AG09319 (cell line): ENCODE measurements at places on chromosomes 16 and 17.
A peak's percentile ranks its signal among the peaks of the same experiment; 100 is the strongest.

DNA sequence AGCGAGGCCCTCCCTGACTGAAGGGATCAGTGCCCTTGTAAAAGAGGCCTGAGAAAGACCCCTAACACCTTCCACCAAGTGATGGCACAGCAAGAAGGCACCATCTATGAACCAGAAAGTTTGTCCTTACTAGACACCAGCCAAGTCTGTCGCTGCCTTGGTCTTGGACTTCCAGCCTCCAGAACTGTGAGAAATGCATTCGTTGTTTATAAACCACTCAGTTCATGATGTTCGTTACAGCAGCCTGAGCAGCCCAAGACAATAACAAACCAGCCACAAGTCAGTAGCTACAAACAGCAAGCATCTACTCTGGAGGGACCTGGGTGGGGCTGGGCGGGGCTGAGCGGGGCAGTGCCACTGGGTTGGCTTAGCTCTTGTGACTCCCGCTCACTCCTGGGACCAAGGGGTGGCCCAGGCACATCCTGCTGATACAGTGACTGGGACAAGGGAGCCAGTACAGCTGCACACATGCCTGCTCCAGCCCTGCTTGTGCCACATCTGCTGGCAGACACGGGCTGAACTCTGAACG is 234.9 kb downstream of the IRF8 start:
- no peak for DNase-seq

- peak; percentile 95 for DNase-seq
Observed at GRCh38 chr16:55499951-55500529, 8.8 kb upstream of the LPCAT2 start.

GRCh38 chr16:860891-861290 is 60.4 kb upstream of the GNG13 start:
- no peak for DNase-seq

DNA sequence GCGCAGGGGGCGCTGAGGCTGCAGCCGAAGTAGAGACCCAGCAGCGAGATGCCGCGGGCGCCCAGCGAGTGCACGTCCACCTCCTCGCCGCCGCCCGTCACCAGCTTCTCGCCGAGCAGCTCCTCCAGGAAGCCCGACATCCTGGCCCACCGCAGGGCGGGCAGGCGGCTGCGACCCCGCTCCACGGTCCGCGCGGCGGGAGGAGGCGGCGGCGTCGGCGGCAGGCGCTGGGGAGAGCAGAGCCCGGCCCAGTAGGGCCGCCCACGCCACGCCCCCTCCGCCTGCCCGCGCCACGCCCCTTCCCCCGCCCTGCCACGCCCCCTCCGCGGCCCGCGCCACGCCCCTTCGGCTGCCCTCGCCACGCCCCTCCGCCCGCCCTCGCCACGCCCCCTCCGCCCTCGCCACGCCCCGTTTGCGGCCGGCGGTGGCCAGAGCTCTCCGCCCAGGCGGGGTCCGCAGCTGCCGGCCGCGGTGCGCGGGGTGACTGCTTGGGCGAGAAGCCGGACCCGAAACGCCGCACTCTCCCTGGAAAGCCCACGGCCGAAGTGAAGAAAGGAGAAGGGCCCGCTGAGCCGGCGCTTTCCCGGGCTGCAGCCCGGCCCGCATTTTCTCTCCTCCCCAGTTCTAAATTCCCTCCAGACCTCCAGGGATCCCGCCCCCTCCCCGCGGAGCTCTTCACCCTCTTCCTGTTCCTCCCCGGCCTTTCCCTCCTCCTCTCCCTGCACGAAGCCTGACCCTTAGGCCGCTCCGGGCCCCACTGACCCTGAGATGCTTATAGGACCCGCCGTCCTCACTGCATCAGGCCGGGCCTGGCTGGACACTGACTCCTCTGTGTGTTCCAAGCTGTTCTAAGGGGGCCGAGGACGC is at the start of gene NXN:
NXN (minus strand) TSS at position 238 of the 867 bp plus-strand sequence.
- no peak for DNase-seq

DNA sequence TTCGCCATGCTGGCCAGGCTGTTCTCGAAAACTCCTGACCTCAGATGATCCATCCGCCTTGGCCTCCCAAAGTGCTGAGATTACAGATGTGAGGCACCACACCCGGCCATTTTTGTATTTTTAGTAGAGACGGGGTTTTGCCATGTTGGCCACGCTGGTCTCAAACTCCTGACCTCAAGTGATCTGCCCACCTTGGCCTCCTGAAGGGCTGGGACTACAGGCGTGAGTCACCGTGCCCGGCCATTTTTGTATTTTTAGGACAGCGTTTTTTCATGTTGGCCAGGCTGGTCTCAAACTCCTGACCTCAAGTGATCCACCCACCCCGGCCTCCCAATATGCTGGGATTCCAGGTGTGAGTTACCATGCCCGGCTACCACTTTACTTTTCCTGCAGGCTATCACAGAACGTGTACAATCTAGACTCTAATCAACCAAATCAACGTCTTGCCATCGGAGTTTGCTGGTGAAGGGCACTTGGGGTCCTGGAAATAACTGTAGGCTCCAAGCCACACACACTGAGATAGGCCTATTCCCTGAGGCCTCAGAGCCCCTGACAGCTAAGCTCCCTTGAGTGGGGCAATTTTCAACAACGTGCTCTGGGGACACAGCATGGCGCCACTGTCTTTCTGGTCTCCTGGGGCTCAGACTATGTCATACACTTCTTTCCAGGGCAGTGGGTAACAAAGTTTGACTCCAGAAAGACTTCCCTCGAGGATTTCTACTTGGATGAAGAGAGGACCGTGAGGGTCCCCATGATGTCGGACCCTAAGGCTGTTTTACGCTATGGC is 12.7 kb downstream of the SERPINF1 start:
- DNase-seq = no peak

DNA sequence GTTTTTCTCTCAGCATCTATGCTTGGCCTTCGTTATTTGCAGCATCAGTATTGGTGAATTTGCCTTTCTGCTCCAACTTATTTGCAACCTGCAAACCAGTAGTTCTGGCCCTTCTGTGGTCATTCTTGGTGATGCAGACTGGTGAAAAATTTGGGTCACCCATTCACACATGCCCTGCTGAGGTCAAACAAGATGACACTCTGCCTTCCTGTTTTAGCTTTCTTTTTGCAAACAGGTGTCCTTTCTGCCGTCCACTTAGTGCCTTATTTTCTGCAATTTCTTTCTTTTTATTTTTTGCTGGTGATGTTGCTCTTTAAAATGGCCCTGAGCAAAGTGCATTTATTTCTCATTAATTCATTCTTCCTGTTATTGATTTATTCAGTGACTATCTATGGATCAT is 31.3 kb downstream of the PLCG2 start:
- no peak for DNase-seq

DNA sequence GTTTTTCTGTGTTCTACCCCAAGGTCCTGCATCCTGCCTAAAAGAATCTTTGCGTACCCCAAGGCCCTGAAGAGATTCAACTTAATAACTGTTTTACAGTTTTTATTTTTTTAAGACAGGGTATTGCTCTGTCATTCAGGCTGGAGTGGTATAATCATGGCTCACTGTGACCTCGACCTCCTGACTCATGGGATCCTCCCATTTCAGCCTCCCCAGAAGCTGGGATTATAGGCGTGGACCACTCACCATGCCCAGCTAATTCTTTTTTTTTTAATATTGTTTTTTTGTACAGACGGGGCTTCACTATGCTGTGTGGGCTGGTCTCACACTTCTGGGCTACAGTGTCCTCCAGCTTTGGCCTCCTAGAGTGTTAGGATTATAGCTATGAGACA is 9.3 kb upstream of the FAAP100 start:
- DNase-seq = no peak

GRCh38 chr17:78716814-78717393 is 65.2 kb downstream of the CYTH1 start:
- DNase-seq = peak; percentile 12

DNA sequence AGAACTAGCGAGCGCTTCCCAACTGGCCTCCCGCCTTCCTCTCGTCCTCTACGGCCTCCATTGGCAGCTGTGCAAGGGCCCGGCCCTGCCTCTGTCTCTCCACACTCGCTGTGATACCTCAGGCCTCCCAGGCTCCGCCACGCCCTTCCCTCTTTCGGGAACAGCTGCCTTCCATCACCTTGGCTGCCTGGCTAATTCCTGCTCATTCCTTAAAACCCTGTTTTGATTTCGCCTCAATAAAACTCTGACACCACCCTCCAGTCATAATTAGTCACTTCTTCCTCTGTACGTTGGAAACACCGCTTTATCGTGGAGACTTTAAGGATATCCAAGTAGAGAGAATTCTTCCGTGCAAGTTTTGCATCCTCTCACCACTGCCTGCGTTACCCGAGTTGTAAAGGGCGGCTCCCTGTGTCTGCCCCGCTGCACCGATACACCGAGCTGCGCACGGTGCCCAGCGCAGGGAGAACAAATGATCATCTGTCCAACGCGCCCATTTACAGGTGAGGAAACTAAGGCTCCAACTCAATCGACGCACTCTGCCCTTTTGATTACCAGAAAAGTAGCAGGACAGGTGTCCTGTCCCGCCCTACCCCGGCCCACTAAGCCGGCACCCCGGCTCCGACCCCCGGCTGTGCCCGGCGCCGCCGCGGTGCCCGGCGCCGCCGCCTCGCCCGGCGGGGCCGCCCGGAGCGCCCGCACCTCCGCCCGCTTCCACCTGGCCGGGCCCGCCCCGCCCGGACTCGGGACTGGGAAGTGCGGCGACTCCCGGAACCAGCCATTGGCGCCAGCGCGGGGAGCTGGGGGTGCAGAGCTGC is 139.7 kb downstream of the SEC14L1 start:
- DNase-seq = no peak
